ENCODE measurements at places on chromosomes 16 and 17.

DNA sequence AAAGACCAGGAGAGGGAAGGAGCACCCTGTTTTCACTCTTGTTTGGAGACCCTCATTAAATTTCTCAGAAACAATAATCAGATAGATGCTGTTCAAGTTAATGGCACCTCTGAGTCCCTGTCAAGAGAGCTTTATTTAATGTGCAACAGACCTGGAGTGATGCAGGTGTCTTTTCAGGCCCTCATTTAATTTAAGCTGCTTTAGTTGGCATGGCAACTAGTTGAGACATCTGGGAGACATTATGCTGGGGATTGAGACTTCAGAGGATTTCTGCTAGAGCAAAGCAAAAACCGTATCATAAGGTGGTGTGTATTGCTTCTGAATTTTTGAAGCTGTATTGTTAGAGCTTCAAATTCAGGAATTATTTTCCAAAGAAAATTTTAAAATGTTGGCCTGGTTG is 108.5 kb downstream of the NLK start:
- H3K36me3 ChIP-seq: peaks cover 3% of the 10 kb centered on the region
- H3K4me1 ChIP-seq: peaks cover 3% of the 10 kb centered on the region
- H3K27me3 ChIP-seq: no peaks in the 10 kb centered on the region
- H3K4me3 ChIP-seq: no peak overlapping the region
- DNase-seq: no peak

DNA sequence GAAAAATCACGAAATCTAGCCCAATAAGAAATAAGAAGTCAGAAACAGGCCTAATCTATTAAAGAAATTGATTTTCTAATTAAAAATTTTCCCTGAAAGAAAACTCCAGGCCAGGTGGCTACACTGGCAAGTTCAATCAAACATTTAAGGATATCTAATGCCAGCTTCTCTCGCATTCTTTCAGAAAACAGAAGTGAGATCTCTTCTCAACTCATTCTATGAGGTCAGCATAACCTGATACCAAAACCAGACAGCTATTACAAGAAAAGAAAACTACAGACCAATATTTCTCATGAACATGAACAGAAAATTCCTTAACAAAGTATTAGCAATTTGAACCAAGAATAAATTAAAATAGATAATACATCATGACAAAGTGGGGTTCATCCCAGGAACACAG is 52.4 kb downstream of the AXIN2 start:
- H3K27me3 ChIP-seq: no peaks in the 10 kb centered on the region
- no peak overlapping the region for H3K4me3 ChIP-seq
- H3K36me3 ChIP-seq: no peaks in the 10 kb centered on the region
- no peaks in the 10 kb centered on the region for H3K4me1 ChIP-seq
- no peak for DNase-seq
- no peak overlapping the region for H3K27ac ChIP-seq

DNA sequence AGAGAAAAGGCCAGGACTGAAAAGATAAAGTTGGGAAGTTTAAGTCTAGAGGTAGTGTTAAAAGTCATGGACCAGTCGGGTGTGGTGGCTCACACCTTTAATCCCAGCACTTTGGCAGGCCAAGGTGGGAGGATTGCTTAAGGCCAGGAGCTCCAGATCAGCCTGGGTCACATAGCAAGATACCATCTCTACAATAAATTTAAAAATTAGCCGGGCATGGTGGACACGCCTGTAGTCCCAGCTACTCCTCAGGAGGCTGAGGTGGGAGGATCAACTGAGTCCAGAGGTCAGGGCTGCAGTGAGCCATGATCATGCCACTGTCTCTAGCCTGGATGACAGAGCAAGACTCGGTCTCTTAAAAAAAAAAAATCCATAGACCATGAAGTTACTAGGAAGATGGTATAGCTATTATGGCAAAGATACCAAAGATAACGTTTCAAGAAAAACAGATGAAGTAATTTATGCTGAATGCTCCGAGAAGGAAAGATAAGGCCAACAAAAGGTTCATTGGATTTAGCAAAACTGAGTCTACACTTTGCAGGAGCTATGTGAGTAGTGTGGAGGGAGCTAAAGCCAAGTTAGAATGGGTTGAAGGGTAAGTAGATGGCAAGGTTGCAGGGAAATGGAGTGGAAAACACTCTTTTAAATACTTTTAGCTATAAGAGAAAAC is 11.7 kb downstream of the TRIM37 start:
- no peak overlapping the region for H3K4me3 ChIP-seq
- H3K27ac ChIP-seq: peak overlapping the region; percentile 34
- no peak for DNase-seq
- peaks cover 9% of the 10 kb centered on the region for H3K4me1 ChIP-seq

- no peak for DNase-seq
- H3K27ac ChIP-seq: no peak overlapping the region
- H3K27me3 ChIP-seq: no peaks in the 10 kb centered on the region
- H3K4me3 ChIP-seq: no peak overlapping the region
- peaks cover 9% of the 10 kb centered on the region for H3K4me1 ChIP-seq
- H3K36me3 ChIP-seq: no peaks in the 10 kb centered on the region
Observed at GRCh38 chr17:67838538-67838937, 13.2 kb downstream of the BPTF start.

GRCh38 chr17:76198702-76199101 is 41.6 kb downstream of the RNF157 start:
- no peak overlapping the region for H3K4me3 ChIP-seq
- peaks cover 10% of the 10 kb centered on the region for H3K4me1 ChIP-seq
- no peaks in the 10 kb centered on the region for H3K27me3 ChIP-seq
- no peak for DNase-seq
- H3K36me3 ChIP-seq: peaks cover 3% of the 10 kb centered on the region
- H3K27ac ChIP-seq: no peak overlapping the region

GRCh38 chr16:12206098-12206748 is 229.7 kb downstream of the SNX29 start:
- DNase-seq: no peak
- H3K36me3 ChIP-seq: peaks cover 14% of the 10 kb centered on the region
- H3K27ac ChIP-seq: no peak overlapping the region
- no peaks in the 10 kb centered on the region for H3K27me3 ChIP-seq
- no peak overlapping the region for H3K4me3 ChIP-seq
- peaks cover 2% of the 10 kb centered on the region for H3K4me1 ChIP-seq

Measured in mesenchymal stem cell (in vitro differentiated cells and primary cell).